ENCODE measurements at places on chromosomes 1 and 21.

DNA sequence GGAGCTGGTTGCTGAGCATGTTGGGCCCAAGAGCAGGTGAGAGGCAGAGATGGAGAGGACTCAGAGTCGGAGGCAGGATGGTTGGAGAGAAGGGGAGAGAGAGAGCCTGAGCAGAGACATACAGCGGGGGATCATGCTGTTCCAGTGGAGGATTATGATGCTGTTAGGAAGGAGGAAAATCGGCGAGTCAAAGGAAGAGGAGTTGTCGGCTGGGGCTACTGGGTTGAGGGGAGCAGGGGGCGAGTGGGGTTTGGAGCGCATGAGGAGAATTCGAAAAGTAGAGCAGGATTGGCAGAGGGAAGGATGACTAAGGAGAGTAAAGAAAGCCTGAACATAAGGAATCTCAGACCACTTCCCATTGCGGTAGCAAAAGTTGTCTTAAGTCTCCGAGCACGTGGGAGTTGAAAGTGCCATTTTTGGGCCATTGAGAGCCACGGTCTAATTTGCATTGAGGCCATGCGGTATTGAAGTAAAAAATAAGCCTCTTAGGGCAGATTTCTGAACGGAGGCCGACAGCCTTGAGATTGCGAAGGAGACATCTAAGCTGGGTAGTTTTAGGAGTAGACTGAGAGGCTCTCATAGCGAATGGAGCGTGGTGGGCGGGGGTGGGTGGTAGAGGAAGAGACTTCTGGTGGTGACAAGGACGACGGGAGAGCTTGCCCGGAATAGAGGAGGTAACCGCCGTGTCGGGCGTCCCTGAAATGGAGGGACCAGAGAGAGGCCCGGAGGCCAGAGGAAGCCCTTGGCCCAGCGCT, 140.4 kb upstream of the ETV3 start:
- no peak for DNase-seq

DNA sequence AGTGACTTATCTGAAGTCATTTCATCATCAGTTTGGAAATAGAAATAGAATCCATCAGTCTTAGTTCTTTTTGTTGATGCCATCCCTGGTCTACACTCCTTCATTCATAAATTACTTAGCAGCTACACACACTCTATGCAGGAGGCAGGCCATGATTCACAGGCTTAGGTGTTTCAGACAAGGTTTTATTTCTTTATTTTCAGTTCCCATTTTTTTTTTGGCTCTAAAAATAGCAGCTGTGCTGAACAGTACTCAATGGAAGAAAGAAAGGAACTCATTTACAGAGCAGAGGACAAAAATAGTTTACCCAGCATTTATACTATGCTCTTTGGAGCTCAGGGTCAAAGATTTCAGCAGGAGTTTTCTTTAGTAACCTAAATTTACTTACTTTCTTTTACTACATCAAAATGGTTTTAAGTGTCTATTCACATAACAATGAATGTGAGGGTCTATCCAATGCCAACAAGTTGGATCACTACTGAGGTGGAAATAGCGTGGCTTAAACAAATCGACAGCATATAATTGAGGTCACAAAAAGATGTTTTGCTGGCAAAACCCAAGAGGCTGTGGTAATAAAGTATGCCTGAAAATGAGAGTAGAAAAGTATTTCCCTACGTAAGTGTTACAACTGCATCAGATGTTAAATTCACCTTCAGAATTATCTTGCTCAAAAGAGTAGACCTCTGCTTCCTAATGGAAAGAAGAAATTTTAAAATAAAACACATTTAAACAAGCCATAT, 7.7 kb downstream of the KRTAP19-8 start:
- DNase-seq: no peak

DNA sequence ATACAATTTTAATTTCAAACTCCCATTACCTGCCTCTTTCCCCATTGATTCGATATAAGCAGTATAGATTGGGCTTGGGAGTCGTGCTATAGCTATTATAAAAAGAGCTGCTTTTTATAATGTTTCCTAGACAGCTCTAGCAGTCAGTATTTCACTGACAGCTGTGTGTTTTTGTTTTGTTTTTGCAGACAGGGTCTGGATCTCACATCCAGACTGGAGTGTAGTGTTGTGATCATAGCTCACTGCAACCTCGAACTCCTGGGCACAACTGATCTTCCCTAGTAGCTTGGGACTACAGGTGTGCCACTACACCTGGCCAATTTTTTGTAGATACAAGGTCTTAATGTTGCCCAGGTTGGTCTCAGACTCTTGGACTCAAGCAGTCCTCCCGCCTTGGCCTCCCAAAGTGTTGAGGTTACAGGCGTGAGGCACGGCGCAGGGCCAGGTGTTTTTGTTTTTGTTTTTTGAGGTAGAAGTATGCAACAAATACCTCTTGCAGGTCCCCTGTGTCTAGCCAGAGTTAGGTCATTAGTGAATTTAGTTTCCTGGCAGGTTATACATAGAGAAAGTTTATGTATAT, 1.7 kb downstream of the NASP start:
- DNase-seq: no peak

GRCh38 chr1:33322109-33322508, 1.2 kb upstream of the A3GALT2 start:
- DNase-seq: no peak

GRCh38 chr1:112462953-112463279, 45.8 kb upstream of the WNT2B start:
- DNase-seq: no peak

GRCh38 chr1:1066403-1067283, 7.5 kb downstream of the RNF223 start:
- no peak for DNase-seq

DNA sequence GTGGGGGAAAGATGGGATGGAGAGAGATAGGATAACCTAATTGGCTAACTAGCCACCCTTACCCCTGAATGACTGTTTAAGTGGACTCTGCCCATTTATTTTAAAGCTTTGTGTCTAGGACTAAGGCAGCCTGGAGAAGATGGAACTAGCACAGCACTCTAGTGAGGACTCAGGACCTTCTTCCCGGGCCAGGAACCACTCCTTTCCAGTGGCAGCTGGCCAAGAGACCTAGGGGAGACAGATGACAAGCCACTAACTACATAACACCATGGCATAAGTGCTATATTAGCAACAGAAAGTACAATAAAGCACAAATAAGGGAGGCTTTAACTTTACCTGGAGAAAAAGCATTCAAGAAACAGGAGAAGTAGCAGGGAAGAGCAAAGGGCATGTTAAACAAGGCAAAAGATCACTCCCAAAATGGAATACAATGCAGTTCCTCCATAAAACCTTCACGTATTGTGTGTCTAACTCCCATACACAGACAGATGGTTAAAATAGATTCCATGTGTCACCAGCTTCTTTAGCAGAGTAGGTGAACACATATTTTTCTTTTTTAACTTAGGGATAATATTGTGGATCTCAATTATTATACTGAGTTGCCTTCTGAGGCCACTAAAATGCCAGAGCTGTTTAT, 20.6 kb downstream of the CLCA1 start:
- no peak for DNase-seq

- no peak for DNase-seq
Observed at GRCh38 chr1:86645851-86646250, 58.5 kb upstream of the SH3GLB1 start.

GRCh38 chr1:112707221-112708001, 484 bp upstream of the RHOC start:
- peak; percentile 71 for DNase-seq

- no peak for DNase-seq
Observed at GRCh38 chr1:212690816-212691403, 8.7 kb downstream of the BATF3 start.

- no peak for DNase-seq
Observed at GRCh38 chr1:165494949-165495857, 48.6 kb upstream of the LRRC52 start.

GRCh38 chr1:204127597-204128242, 24.1 kb downstream of the ETNK2 start:
- no peak for DNase-seq

DNA sequence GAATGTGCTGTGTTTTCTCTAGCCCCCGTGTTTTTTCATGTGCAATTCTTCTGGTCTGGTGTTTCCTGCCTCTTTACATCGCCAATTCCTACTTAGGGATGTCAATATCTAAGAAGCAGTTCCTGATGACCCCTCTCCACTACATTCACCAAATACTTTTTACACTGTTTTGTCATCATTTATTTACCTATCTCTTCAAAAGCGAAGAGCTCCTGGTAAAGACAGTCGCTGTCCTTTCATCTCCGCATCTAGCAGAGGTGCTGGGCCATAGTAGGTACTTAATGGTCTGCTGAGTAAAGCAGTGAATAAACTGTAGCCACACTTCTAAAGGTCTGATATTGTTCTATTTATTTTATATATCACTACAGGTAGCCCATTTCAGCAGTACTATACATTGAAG, 43.0 kb downstream of the LYST start:
- DNase-seq: no peak

- DNase-seq: peak; percentile 49
Observed at GRCh38 chr21:36125512-36126207, 9.2 kb upstream of the CBR3 start.

- DNase-seq: no peak
Observed at GRCh38 chr1:152125834-152126443, 10.7 kb upstream of the TCHH start.

GRCh38 chr1:81430955-81431623, 369.6 kb upstream of the ADGRL2 start:
- no peak for DNase-seq

DNA sequence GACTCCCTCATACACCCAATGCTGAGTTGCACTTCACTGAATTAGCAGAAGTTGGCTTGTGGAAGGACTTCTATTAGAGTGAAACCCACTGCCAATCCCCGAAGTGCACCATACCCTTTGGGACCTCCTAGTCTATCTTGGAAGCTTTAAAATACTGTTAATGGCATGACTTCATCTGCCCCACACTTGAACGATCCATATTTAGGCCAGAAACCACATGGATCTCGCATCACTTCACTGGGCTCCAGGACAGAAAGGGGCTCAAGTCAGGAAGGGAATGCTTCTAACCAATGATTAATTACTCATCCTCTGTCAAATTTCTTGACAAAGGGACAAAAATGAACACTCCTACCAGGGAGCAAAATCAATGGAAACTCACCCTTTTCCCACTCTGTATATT, 69.1 kb downstream of the BCAR3 start:
- no peak for DNase-seq

DNA sequence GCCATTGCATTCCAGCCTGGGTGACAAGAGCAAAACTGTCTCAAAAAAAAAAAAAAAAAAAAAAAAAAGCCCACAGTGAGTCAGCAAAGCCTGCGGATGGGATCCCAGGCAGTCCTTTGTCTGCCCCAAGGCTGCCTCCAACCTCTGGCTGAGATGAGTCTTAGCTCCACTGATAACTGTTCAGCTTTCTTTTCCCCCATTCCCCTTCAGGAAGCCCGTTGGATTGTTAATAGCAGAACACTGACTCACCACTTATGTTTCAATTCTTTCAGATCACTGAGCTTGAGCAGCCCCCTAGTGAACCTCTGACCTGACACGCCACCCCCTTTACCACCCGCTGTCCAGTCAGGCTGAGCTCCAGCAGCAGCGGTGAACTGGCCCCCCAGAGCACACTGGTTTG, 57.5 kb downstream of the ERG start:
- no peak for DNase-seq

GRCh38 chr1:6475381-6476133, 9.6 kb upstream of the TNFRSF25 start:
- peak; percentile 86 for DNase-seq

GRCh38 chr21:38151021-38151645, 105.7 kb upstream of the KCNJ15 start:
- no peak for DNase-seq

GRCh38 chr1:235661568-235661967, 12.0 kb upstream of the GNG4 start:
- DNase-seq: no peak

DNA sequence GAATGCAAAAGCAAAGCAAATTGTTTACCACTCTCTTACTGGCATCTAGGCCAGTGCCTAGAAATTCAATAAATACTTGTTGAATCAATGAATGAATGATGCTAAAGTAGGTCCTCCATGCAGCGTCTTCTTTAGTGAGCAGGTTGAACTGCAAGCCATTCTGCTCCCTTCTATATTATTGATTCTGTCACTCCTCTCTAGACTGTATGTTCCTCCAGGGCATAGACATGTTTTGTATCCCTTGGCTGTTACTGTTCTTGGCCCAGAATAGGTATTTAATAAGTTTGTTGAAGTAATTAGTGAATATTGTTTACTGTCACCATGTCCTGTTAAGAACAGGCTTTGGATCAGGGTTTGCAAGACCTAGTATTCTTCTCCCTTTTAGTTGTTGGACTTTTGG, 43.7 kb downstream of the OSBPL9 start:
- DNase-seq: no peak

DNA sequence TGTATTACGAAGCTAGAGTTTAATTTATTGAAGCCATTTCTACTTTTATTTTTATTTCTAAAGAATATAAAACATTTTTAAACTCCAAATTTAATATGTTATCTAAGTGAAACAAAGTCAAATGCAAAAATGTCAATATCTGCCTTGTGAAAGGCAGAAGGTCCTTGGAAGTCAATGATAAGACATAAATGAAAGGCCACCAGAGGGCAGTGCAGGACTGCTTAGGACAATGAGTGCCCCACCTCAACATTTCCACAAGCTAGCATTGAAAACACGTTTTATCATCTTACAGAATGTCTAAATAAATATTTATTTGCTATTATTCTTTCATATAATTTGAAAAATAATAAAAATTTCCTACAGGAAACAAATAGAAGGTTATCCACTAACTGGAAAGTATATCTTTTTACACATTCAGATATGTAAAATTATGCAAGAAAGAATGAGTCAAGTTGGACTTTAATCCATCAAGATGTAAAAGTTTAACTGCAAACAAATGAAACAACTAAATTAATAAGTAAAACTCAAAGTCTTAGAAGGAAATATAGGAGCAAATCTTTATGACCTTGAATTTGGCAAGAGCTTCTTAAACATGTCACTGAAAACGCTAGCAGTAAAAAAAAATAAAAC, 140.1 kb upstream of the FMN2 start:
- peak; percentile 41 for DNase-seq

GRCh38 chr1:154479764-154480421, 22.1 kb upstream of the TDRD10 start:
- peak; percentile 50 for DNase-seq

- no peak for DNase-seq
Observed at GRCh38 chr21:31566064-31566463, 93.4 kb upstream of the SOD1 start.

- DNase-seq: no peak
Observed at GRCh38 chr1:69126796-69127195, 440.9 kb upstream of the LRRC7 start.

GRCh38 chr1:179706339-179706941, 36.7 kb upstream of the FAM163A start:
- peak; percentile 52 for DNase-seq

GRCh38 chr1:25798666-25799351, 1.2 kb upstream of the SELENON start:
- DNase-seq: no peak

GRCh38 chr1:13587256-13588030, 3.8 kb downstream of the PDPN start:
- no peak for DNase-seq

GRCh38 chr1:221527302-221527701, 214.6 kb downstream of the DUSP10 start:
- DNase-seq: no peak

GRCh38 chr1:210250998-210251679, 18.5 kb downstream of the SERTAD4 start:
- no peak for DNase-seq

GRCh38 chr1:7805460-7805859, 21.4 kb downstream of the PER3 start:
- no peak for DNase-seq
